ENCODE measurements at places on chromosomes 3 and 15. TPM values are rescaled to one million over a fixed set of nuclear protein-coding genes. Genes with fewer than 3 reads are reported as not detected.

Gene TP63
- 0.16 TPM for total RNA-seq

Gene ASB7
- total RNA-seq: 21.5 TPM

Gene ROPN1
- 0.16 TPM for total RNA-seq

Gene SLC27A2
- 1.4 TPM for total RNA-seq

Gene ACKR2
- 0.16 TPM for total RNA-seq

Gene KIF15
- 6.4 TPM for total RNA-seq

Gene PCBP4
- 42.7 TPM for total RNA-seq

Gene CAMK2N2
- 3.4 TPM for total RNA-seq

Gene CFAP20DC
- 4.4 TPM for total RNA-seq

Gene MNS1
- total RNA-seq: 1.9 TPM

Gene DCLK3
- total RNA-seq: 11.2 TPM

Gene PLA2G4E
- total RNA-seq: not detected

Gene CCR4
- total RNA-seq: not detected

Gene CPLX3
- 1.6 TPM for total RNA-seq

Gene LMLN
- total RNA-seq: 8.4 TPM

Gene CIDEC
- not detected for total RNA-seq

Gene FSTL1
- total RNA-seq: 63.8 TPM

Gene OR4F6
- not detected for total RNA-seq

Gene AEN
- 4.2 TPM for total RNA-seq

Gene CPN2
- not detected for total RNA-seq

Gene MUC13
- not detected for total RNA-seq

Gene PTH1R
- total RNA-seq: 2.3 TPM

Gene MRPL47
- total RNA-seq: 29.5 TPM

Gene OXNAD1
- total RNA-seq: 16.4 TPM

Gene HTD2
- 12.3 TPM for total RNA-seq

Gene ZPLD1
- not detected for total RNA-seq

Gene ZNF620
- 13.6 TPM for total RNA-seq

Gene C15orf62
- total RNA-seq: not detected

Gene AADACL2
- total RNA-seq: not detected

Gene SEMA3G
- 3.0 TPM for total RNA-seq

Gene ADAMTSL3
- 20.6 TPM for total RNA-seq

Gene FMN1
- total RNA-seq: 3.9 TPM

Gene AP3B2
- 52.9 TPM for total RNA-seq

Gene AP2M1
- total RNA-seq: 263 TPM

Gene CAMP
- total RNA-seq: not detected

Gene KNG1
- not detected for total RNA-seq

Gene PLXNB1
- total RNA-seq: 26.8 TPM

Gene CSTA
- total RNA-seq: not detected

Gene RPL39L
- total RNA-seq: 16.7 TPM

Gene SEMA3F
- 5.8 TPM for total RNA-seq

Gene ITGA11
- 0.62 TPM for total RNA-seq

Gene NCBP2
- total RNA-seq: 80.8 TPM

Gene MORC1
- total RNA-seq: 0.31 TPM

Gene SYNM
- total RNA-seq: 6.6 TPM

Gene PLSCR2
- total RNA-seq: not detected

Gene CACNA2D3
- 11.2 TPM for total RNA-seq

Gene ZCWPW2
- total RNA-seq: 2.8 TPM

Gene TICRR
- total RNA-seq: 0.62 TPM

Gene ESYT3
- 0.31 TPM for total RNA-seq

Gene PLSCR4
- total RNA-seq: 7.6 TPM

Gene CMTM7
- 0.31 TPM for total RNA-seq

Gene PARP15
- not detected for total RNA-seq

Gene GOLGA8S
- total RNA-seq: not detected

Gene ARPP21
- 656 TPM for total RNA-seq

Gene FXR1
- total RNA-seq: 256 TPM

Gene LMAN1L
- not detected for total RNA-seq
